ENCODE measurements at places on chromosomes 5 and 9. TPM values are rescaled to one million over a fixed set of nuclear protein-coding genes. Genes with fewer than 3 reads are reported as not detected.

The PCDHB13 gene
- 8.7 TPM for total RNA-seq

The MFAP3 gene
- total RNA-seq, result 154 TPM

The DCTN3 gene
- 90.9 TPM for total RNA-seq

The TBCA gene
- 76.8 TPM for total RNA-seq

The CREB3 gene
- total RNA-seq, result 29.6 TPM
